Activated CD4-positive, alpha-beta memory T cell treated with anti-CD3 and anti-CD28 coated beads for 36 hours (primary cell): ENCODE measurements at places on chromosomes 7 and 10. TPM values are rescaled to one million over a fixed set of nuclear protein-coding genes. Genes with fewer than 3 reads are reported as not detected.

GRCh38 chr10:44975431-44976331 lies 2.9 kb downstream of the DEPP1 start:
- no peak overlapping the region for H3K27ac ChIP-seq
- H3K4me3 ChIP-seq: no peak overlapping the region
- DNase-seq: peak; percentile 33
- no peaks in the 10 kb centered on the region for H3K36me3 ChIP-seq

- peak overlapping the region; percentile 89 for H3K27ac ChIP-seq
- no peaks in the 10 kb centered on the region for H3K27me3 ChIP-seq
- peaks cover 84% of the 10 kb centered on the region for H3K4me1 ChIP-seq
- H3K4me3 ChIP-seq: peak overlapping the region; percentile 67
- H3K36me3 ChIP-seq: peaks cover 23% of the 10 kb centered on the region
Observed at GRCh38 chr10:26445411-26446031, 7.4 kb downstream of the APBB1IP start.

ASAH2 gene
- 3.0 TPM for total RNA-seq

- H3K4me3 ChIP-seq: no peak overlapping the region
- no peaks in the 10 kb centered on the region for H3K4me1 ChIP-seq
- no peak overlapping the region for H3K27ac ChIP-seq
- no peak for DNase-seq
Observed at GRCh38 chr7:41470081-41470480, 232.8 kb downstream of the INHBA start.

GRCh38 chr10:16566202-16566805 lies 44.6 kb upstream of the C1QL3 start:
- no peak for DNase-seq
- no peak overlapping the region for H3K4me3 ChIP-seq
- no peaks in the 10 kb centered on the region for H3K36me3 ChIP-seq
- peaks cover 7% of the 10 kb centered on the region for H3K4me1 ChIP-seq

GRCh38 chr7:129279757-129280156 lies 54.9 kb downstream of the AHCYL2 start:
- peaks cover 2% of the 10 kb centered on the region for H3K36me3 ChIP-seq
- DNase-seq: no peak
- H3K4me3 ChIP-seq: no peak overlapping the region
- peaks cover 4% of the 10 kb centered on the region for H3K4me1 ChIP-seq

SYT15 gene
- total RNA-seq: 0.51 TPM

DNA sequence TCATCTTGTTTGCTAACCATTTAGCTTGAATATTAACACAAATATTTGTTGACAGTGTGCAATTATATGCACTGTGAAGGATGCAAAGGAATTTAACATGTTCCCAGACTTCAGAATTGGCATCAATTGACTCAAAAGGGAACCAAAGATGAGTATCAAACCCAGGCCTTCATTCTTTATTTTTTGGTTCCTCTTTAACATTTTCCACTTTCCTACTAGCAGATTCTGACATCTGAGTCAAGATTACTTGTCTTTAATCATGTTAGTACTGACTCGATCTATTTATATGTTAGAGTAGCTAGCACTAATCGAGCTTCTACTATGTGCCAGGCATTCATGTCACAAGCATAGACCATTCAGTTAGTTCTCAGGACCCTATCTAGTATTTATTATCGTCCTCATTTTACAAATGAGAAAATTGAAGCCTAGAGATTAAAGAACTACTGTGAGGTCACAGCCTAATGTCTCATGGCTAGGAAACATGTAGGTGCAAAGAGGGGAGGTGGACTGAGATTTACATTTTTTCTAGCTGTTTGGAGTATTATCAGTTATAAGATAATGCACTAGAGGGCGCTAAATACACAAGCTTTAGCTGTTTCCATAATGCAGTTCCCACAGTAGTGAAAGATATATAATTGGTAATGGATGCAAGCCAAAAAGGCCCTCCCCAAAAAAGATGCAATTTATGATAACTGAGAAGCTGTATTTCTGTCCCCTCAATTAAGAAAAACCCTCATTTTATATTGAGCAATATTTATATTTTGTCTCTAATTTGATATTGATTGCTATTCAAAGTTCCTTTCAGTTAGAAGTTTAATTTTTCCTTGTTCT lies 32.9 kb upstream of the KMT2E start:
- peaks cover 17% of the 10 kb centered on the region for H3K36me3 ChIP-seq
- peak overlapping the region; percentile 9 for H3K27ac ChIP-seq
- H3K27me3 ChIP-seq: no peaks in the 10 kb centered on the region
- peaks cover 68% of the 10 kb centered on the region for H3K4me1 ChIP-seq
- no peak for DNase-seq
- H3K4me3 ChIP-seq: peak overlapping the region; percentile 1

GRCh38 chr7:31933481-31933880 lies 136.7 kb downstream of the PDE1C start:
- no peaks in the 10 kb centered on the region for H3K4me1 ChIP-seq
- no peak overlapping the region for H3K27ac ChIP-seq
- H3K27me3 ChIP-seq: no peaks in the 10 kb centered on the region
